ENCODE measurements at places on chromosomes 3 and 15.

GRCh38 chr3:120093911-120094775 is at the start of gene GSK3B:
Gene GSK3B (minus strand): TSS chr3:120094447. CDS start chr3:120093434, 1,013 bp downstream.
- peak; percentile 81 for DNase-seq

- no peak for DNase-seq
These were observed 65.5 kb downstream of the BBX start for GRCh38 chr3:107588217-107588616.

DNA sequence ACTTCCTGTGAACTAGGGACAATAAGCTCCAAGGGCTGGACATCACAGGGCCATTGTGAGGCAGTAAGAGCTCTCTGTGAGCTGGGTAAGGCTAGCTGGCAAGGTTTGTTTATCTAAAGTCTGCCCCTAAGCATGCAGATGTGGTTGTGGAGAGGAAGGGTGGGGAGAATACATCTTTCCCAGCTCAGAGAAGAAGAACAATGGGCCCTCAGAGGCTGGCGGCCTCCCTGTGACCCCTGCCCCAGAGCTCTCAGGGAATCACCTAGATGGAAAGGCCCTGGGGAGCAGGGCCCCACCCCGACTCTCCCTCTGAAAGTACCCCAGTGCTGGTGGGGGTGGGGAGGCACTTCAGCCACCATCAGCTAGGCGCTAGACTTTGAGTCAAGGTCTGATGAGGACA is 4.3 kb upstream of the AP3B2 start:
- DNase-seq: no peak

DNA sequence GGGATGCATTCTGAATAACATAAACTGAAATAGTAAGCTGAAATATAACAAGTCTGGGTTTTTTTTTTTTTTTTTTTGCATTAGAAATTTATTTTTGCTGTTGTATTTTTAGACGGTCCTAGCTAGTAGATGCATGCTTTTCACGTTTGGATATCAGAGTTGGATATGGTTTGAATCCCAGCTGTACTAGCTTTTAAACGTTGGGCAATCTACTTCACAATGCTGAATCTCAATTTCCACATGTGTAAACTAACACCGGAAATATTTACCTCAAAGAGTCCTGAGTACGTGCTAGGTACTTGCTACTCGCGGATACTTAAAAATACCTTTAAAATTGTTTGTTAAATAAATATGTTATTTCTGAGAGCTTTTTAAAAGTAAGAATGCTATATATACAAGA is 139.8 kb downstream of the BBX start:
- no peak for DNase-seq

DNA sequence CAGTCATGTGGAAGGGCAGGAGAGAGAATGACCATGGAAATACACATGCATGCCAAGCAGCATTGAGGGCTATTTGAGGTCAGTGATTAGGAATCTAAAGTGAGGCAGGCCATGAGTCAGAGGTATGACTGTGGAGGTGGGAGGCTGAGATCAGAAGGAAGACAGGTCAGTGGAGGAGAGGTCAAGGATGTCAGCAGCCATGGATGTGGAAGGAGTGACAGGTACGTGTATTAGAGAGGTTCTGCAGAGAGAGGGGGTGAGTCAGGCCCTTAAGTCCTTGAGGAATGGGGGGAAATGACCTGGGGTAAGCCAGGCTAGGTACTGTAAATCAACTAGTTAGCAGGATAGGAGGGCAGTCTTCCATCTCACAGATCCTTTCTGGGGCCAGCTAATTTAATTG is 166.6 kb downstream of the ANO10 start:
- no peak for DNase-seq

DNA sequence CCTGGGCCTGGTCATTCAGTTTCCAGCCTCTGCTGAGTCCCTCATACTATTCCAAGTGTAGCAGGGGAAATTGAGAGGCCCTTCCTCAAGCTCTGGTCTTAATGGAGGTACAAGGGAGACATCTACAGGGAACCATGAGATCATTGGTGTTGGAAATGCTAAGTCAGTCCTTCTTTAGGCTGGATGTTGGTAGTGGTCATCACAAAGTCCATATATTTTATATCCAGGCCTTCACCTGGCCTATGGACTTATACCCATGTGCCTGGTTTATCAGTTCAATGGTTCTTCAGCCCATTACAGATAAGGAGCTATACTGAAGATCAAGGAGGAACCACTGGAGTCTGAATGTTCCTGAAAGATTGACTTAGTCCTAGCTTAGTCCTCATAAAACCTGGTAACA is 135.0 kb downstream of the STAG1 start:
- DNase-seq: no peak

- no peak for DNase-seq
These were observed 18.5 kb downstream of the SNUPN start for GRCh38 chr15:75606711-75607699.

GRCh38 chr15:47726399-47726823 is 9.1 kb downstream of the SEMA6D start:
- DNase-seq: no peak

GRCh38 chr15:55715355-55716076 is 27.4 kb downstream of the PRTG start:
- DNase-seq: no peak

GRCh38 chr3:196214783-196215441 is 1.4 kb upstream of the SLC51A start:
- DNase-seq: no peak

DNA sequence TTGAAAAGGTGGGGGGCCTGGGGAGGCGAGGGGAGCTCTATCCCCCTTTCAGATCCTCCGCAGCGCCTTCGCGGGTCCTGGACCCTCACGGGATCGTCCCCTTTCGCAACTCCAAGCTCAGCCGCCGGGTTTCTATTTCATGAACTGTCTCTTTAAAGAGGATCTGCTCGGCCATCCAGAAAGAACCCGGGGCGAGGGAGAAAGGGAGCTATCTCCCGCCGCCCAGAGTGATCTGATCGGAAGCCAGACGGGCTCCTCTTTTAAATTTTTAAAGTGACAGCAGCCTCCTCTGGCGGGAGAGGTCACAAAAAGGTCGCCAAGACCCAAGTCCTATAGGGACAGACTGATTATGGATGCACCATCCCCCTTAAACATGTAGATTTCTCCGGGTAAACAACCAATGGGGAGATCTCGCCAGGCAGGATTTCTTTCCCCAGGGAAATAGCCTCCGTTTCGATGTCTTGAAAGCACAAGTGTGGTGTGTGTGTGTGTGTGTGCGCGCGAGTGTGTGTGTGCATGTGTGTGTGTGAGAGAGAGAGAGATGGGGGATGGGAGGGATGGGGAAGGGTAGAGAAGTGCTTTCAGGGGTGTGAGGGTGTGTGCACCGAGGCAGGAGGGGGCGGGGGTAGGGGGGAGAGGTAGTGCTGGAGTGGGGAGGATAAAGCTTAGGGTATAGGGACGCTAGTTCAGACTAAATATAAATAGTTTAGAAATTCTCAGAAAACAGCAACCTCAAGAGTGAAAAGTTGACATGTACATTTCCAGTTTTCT is 516.1 kb downstream of the MECOM start:
- peak; percentile 12 for DNase-seq

DNA sequence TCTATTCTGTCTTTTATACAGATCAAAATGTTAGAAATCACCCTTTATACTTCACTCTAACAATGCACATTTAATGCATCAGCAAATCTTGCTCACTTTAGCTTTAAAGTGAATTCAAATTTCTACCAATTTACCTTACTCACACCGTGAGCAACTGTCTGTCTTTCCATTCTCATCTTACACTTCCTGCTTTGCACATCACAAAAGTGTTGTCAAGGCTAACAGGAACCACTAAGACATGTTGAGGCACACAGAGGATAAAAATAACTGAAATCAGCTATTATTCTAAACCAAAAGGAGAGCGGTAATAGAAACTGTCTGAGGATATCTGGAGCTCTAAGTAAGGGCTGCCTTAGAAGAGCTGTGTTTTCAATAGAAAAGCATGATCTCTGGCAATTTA is 519.9 kb downstream of the ZBBX start:
- DNase-seq: no peak

DNA sequence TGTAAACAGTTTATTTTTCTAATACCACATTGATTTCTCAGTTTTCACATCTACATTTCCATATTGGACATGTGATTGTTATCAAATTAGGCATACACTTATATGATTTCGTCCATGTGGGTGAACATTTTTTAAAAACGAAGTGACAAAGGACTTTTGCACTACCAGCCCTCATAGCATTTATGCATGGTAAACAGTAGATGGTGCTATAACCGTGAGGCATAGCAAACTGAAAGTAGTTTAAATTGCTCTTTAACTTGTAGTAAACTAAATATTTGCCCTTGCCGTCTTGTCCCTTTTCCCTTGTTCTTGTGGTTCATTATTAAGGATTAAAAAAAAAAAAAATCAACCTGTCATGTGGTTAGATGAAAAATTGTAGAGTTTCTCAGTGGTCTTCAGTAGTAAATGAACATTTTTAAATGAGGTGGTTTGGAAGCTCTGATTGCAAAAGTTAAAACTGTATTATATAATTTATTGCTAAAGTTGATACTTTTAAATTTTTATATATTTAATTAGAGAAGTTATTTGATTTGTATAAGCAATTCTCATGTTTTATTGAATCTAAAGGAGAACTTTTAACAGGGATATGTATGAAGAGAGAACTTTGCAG is 24.0 kb downstream of the STX19 start:
- DNase-seq: no peak

GRCh38 chr3:103992469-103992868 is 1374.2 kb upstream of the ALCAM start:
- no peak for DNase-seq

DNA sequence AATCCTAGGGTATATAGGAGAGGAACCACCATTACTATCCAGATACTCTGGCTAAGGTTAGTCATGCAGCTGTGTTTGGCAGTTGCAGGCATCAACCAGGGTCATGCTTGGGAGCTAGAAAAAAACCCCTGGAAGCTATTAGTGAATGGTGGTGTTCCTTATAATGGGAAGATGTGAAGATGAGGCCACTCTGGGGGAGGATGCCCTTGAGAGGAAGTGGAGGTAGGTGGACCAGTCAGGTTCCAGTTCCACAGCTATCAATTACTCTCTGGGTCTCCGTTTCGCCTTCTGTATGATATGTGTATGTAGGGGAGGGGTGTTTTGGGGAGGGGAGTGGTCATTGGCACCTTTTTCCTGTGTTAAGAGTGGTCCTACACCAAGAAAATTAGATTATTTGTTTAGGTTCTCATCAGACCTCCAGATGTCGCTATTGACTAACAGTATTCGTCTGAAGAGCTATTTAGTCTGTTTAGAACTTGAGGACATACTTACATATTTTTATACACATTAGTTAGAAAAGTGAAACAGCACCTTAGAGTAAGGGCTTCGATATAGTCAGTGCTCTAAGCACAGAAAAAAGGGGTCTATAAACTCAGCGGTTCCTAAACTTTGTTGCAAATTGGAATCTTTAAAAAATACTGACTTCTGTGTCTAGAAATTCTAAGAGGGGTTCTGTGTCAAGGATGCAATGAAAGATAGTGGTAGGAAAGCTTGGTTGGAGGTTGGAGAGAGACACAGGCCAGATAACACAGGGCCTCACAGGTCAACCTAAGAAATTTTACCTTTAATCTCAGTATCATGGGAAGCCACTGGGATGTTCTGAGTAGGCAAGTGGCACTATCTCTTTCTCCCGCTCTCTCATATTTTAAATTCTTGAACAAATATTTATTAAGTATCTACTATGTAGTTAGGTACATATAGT is 9.1 kb upstream of the HPS3 start:
- DNase-seq: no peak

GRCh38 chr3:63661242-63661641 is 8.8 kb downstream of the SNTN start:
- DNase-seq: no peak

DNA sequence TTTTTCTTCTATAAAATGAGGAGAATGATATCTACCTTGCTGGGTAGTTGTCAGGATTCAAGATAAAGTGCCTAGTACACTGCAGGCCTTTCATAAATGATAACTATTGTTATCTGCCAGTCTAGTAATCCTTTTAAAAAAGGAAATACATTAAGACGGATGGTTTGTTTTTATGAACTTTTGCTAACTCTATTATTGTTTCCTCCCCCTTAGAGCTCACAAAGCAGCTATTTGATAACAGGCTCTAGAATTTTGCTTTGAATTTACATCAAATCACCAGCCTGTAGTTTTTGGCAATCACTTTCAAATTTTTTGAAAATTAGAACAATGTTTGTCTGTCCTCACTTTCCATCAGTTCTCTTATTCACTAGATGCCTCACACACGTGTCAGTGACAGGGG is 39.8 kb downstream of the BLM start:
- DNase-seq: no peak

DNA sequence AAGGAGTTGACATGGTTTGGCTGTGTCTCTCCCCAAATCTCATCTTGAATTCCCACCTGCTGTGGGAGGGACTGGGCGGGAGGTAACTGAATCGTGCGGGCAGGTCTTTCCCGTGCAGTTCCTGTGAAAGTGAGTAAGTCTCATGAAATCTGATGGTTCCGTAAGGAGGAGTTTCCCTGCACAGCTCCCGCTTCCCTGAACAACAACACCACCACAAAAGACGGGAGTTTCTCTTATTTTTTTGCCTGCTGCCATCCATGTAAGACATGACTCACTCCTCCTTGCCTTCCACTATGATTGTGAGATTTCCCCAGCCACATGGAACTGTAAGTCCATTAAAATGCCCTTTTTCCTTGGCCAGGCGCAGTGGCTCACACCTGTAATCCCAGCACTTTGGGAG is 22.7 kb downstream of the XXYLT1 start:
- DNase-seq: no peak

DNA sequence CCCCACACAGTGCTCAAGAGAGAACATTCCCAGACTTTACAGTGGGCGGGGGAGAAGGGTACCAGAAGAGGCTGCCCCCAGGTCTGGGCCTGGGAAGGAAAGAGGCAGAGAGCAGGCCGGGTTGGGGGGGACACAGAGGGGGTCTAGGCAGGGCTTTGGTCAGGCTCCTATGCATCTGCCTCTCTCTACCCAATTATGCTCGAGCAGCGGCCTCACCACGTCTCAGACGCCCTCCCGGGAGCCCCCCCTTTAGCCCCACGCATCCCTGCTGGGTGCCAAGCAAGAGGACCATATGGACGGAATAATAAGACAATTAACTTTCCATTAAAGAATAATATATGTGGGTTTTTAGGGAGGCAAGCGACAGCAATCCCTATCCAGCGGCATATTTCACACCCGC is 32.8 kb downstream of the CACNA2D2 start:
- no peak for DNase-seq

- DNase-seq: no peak
These were observed 75.7 kb downstream of the ATP10A start for GRCh38 chr15:25787381-25787780.
